Cerebellar cortex (tissue), 1 donor: ENCODE measurements at places on chromosomes 16 and 17.

GRCh38 chr16:9677301-9677653 lies 505.0 kb downstream of the GRIN2A start:
- no peak for DNase-seq

GRCh38 chr17:8041249-8041928 lies 2.5 kb downstream of the ALOX15B start:
- peak; percentile 56 for DNase-seq

DNA sequence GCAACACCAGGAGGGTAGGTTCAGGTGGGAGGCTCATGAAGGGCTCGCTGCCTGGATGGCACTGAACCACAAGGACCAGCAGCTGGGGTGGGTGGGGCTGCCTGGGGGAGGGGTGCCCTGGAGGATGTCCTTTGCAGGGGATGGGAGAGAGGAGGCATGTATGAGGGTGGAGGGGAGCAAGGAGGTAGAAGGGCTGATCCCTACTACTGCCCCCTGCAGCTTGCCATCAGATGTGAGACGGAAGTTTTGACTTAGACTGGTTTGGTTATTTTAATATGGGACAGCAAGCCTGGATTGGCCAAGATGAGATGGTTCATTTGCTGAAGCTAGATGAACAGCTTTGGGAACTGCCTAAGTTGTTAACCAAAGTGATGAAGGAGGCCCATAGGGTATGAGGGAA lies 115.9 kb downstream of the SEC14L1 start:
- DNase-seq = no peak

GRCh38 chr16:58958749-58959148 lies 224.6 kb upstream of the GOT2 start:
- DNase-seq = no peak

- DNase-seq = no peak
Measured at GRCh38 chr16:8943001-8943763, 20.5 kb downstream of the USP7 start.

GRCh38 chr17:18027280-18027679 lies 11.7 kb downstream of the ATPAF2 start:
- DNase-seq = no peak
